ENCODE measurements at places on chromosomes 1 and 21.

DNA sequence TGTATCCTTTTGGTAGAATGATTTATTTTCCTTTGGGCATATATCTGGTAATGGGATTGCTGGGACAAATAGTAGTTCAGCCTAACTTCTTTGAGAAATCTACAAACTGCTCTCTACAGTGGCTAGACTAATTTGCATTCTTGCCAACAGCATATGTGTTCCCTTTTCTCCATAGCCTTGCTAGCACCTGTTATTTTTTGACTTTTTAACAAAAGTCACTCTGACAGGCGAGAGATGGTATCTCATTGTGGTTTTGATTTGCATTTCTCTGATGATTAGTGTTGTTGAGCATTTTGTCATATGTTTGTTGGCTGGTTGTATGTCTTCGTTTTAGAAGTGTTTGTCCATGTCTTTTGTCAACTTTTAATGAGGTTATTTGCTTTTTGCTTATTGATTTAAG is 99.8 kb downstream of the UCK2 start:
- DNase-seq, result no peak

DNA sequence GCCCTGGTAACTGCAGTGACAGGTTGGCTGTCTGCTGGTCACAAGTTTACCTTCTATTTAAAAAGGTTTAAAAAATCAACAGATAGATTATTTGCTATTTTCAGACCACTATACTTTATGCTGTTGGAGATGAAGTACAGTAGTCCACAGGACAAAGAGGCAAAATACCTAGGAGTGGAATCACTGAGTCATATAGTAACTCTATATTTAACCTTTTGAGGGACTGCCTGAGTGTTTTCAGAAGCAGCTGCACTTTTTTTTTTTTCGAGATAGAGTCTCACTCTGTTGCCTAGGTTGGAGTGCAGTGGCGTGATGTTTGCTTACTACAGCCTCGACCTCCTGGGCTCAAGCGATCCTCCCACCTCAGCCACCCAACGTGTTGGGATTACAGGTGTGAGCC is 11.7 kb downstream of the CNIH4 start:
- DNase-seq, result no peak

GRCh38 chr1:43492826-43493225 is 37.9 kb upstream of the PTPRF start:
- DNase-seq, result no peak

DNA sequence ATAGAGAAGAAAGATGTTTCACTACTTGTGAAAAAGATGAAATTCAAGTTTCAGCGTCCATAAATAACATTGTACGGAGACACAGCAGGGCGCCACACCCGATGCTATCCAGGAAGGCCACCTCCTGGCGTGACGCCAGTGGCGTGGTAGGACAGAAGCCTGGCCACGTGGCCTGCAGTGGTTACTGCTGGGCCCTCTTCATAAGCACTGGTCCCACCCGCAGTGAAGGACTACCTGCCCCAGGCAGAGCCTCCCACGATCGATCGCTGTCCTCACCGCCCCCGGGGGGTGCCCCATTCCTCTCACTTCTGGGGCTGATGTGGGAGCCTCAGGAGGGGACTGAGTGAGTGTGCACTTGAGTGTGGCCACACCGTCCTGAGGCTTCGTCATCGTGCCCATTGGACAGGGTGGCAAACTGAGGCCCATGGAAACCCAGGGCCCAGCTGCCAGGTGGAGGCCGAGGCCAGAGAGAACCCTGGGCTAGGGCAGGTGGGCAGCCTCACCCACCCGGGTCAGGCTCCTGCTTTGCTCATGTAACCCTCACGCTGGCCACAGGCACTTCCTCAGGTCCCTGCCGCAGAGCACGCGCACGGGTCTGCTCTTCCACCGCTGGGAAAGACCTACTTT is 11.7 kb upstream of the HES5 start:
- DNase-seq, result no peak

DNA sequence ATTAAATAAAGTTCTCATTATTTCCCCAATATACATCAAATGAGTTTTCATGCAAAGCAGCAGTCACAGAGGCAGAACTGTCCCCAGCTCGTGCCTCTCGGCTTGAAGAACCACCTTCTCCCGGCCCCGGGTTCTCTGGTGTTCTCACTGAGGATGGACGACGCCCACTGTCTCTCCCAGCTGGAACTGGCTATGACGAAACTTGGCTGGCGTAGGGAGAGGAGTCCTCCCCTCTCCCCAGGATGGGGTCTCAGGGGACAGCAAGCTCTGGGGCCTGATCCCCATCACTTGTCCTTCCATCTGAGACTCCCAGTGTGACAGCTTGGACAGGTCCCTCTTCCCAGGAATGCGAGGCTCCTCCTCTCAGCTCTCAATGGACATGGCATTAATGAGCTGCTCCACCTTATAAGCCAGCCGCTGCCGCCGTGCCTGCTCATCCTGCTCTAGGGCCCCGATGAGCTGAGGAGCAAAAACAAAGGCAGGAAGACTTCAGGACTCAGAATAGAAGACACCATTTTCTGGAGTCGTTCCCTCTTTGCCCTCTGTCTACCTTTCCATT is 116.0 kb upstream of the CD34 start:
- DNase-seq, result no peak

- no peak for DNase-seq
Measured at GRCh38 chr1:228136901-228137300, 3.2 kb upstream of the GUK1 start.

DNA sequence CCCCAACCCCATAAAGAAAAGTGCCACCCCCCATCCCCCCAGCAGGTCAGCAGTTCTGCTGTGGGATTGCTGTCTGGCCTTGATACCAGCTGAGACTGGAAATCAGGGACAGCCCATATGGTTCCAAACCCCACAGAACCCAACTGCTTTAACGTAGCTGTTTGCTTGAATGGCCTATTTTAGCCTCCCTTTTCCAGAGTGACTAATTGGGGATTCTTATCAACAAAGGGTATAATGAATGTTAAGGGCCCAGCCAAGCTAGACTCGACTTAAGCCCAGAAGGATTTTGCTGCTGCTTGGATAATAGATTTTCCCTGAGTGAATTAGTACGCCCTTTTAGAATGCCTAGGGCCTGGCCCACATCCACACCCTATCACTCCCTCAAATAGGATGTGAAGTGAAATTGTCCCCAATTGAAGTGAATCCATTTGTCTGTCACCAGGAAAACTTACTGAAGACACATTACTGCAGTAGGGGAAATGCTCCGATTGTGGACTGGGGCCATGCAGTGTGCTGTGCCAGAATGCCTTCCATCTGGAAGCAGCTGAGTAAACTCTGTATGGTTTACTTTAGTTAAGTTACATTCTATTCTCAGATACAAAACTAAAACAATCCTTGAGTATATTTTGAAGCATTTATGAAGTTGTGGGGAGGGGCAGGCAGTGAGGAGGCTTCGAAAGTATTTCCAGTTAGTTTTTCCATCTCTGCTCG is 156.9 kb downstream of the DHRS3 start:
- DNase-seq, result no peak

DNA sequence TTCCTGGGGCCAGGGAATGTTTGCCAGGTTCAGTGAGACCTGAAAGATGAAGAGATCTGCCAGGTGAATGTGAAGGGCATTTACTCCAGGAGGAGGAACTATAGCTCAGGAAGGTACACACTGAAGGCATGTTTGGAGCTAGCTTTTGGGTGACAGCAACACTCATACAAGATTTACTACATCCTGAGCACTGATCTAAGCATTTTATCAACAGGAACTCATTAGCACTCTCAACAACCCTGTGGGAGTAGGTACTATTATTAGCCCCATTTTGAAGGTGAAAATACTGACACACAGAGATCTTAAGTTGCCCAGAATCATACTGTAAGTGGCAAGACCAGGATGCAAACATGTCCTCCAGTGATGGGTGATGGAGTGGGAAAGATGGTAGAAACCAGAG is 6.7 kb downstream of the GADD45A start:
- DNase-seq, result no peak

- DNase-seq, result no peak
Measured at GRCh38 chr1:96588416-96588995, 133.1 kb upstream of the PTBP2 start.

GRCh38 chr1:10074852-10075730 is 42.3 kb downstream of the UBE4B start:
- DNase-seq, result no peak

DNA sequence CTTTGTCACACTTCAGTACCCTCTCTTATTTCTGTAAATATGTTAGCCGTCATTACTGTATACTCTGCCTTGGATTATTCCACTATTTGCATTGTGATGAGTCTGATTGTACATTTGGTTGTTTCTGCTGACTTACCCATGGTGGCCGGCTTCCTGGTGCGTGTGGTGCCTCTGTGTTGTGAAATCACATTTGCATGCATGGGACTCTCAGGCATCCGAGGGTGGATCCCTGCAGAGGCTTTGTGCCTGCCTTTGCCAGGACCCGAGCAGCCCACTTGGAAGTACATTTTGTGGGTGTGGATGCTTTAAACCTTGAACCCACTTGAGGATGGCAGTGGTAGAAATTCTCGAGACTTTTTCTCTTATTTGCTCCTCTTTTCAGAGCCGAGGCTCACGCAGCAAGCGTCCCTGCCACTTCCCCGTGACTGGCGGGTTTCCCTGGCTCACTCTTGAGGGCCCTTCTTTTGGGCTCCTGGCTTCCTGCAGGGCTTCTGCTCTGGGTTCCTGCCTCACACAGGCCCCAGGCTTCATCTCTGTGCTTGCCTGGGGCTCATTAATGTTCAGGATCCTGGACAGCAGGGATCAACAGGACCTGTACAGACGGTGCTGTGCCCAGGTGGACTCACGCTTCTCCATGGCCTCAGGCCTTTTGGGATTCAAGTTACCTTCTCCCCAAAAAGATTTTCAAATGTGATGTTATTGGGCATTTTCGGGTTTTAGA is 36.6 kb downstream of the POFUT2 start:
- DNase-seq, result no peak

DNA sequence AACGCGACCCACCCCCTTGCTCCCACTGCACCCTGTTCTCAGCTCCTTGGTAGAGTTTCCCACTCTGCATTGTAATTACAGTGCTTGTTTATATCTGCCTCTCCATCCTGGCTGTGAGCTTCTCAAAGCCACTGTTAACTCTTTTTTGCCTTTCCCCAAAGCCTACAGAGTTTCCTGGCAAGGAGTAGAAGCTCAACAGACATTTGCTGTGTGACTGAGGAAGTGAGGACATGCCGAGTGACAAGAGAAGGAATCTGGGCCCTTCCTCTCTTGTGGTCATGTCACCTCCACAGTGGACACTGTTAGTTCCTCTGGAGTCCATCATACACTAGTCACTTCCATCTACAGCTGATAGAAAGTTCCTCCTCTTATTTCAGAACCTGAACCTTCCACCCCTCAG is 6.1 kb upstream of the IGSF8 start:
- no peak for DNase-seq

DNA sequence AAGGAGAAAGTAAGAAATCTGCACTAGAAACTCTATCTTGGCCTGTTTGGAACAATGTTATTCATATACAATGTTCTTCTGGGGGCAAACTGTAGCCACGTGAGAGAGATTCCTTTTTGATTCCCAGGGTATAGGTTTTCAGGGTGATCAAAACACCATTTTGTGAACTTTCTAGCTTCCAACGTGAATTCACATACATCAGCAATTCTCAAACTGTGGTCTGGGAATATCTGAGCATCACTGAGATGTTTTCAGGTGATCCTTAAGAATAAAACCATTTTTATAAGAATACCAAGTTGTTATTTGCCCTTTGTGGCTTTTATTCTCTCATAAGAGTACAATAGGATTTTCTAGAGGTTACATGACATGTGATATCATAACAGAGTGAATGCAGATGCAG is 66.9 kb upstream of the ATP1A1 start:
- DNase-seq, result no peak

DNA sequence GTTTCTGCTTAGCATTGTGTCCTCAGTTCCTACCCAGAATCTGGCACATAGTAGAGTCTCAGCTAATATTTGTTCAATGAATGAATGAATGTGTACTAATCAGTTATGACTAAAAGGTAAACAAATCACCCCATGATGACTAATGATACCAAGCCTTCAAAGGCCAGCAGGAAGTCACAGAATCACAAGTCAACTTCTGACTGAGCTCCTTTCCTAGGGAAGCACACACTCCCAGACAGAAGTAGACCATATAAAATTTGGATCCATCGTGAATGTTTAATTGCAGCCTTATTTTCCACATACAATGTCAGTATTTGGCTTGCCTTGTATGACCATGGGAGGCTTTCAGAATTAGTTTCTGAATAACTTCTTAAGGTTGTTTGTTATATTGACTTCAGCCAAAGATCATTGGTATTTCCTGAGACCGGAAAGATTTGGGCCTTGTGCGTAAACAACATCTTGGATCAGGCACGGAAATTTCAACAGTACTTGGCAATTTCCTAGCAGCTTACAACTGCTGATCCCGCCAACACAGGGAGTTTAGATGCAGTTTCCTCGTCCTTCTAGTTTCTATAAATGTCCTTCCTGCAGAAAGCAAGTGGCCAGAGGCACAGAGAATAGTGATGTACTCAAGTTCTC is 185.9 kb upstream of the ATP1B1 start:
- DNase-seq, result no peak

DNA sequence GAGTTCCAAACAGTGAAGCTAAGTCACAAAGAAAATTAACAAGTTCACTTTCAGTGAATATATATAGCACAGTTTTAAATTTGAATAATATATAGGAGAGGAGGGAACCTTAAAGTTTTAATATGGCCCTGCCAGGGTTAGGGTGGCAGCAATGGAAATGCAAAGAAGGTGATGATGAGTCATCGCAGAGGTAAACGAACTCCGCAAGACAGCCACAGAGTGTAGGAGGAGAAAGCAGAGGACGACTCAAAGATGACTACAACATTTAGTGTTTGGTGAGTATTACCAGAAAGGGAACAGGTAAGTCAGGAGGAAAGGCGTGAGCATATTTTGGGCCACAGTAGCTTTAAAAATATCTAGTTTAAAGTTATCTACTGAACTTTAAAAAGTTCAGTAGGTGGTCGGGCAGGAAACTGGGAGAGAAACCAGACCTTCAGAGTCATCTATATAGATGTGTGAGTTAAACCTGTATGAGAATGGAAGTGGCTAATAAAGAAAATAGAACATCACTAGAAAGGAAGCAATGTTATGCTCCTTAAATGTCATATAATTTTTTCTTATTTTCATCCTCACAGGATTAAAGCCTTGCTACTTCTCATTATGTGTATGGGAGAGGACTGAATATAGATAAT is 75.7 kb downstream of the UCHL5 start:
- no peak for DNase-seq

- DNase-seq, result no peak
Measured at GRCh38 chr21:44738621-44739020, 27.2 kb upstream of the TSPEAR start.

DNA sequence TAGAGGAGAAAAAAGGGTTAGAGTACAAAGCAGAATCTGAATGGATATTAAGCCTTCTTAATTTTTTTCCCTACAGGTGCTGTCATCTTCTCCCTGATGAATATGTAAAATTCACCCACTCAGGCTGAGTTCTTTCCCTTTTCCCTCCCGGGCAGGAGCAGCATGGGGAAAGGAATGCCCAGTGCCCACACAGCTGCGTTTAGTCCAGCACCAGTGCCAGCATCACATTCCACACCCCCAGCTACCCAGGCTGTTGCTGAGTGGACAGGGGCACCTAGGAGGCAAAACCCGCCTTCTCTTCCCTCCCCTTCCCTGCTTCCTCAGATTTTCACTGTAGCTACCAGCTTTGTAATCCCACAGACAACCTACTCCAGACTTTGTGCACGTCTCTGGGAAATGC is 3.4 kb upstream of the CADM3 start:
- DNase-seq, result no peak

Measured in 8988T (cell line).